ENCODE measurements at places on chromosomes 3 and 15.

DNA sequence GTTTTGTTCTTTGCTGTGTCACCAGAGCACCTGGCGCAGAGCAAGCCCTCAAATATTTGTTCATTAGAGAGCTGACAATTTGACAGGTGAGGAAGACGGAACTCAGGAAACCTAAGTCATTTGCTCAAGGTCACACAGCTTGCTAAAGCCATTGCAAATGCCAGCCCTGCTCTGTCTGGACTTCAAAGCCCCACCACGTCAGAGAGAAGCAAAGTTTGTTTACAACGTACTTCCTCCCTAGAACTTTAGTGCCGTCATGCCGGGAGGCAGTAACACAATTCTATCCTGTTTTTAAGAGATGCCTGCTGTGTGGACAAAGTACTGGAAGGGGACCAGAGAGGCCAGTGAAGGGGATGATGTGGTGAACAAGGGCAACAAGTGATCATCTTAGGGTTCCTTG lies 216.6 kb upstream of the PRICKLE2 start:
- DNase-seq: no peak

GRCh38 chr15:41417418-41418195 lies 712 bp downstream of the RTF1 start:
- DNase-seq: no peak

DNA sequence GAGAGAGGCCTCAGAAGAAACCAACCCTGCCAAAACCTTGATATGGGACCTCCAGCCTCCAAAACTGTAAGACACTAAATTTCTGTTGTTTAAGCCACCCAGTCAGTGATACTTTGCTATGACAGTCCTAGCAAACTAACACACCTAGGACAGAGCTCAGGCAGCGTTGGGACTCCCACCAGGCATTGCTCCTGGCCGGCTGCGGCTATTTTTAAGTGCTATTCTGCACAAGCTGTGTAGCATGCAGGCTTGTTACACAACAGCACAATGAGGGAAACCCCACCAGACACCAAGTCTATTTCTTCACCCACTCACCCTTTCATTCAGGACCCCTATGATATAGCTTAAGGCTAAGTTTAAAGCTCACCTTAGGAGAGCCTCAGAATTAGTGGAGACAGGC lies 47.0 kb upstream of the GNB5 start:
- no peak for DNase-seq

GRCh38 chr3:52200981-52201679 lies 3.2 kb downstream of the ALAS1 start:
- DNase-seq: no peak

GRCh38 chr15:22880068-22880980 lies 41.9 kb downstream of the NIPA2 start:
- DNase-seq: no peak

- no peak for DNase-seq
Measured at GRCh38 chr3:1172644-1173043, 79.8 kb downstream of the CNTN6 start.

DNA sequence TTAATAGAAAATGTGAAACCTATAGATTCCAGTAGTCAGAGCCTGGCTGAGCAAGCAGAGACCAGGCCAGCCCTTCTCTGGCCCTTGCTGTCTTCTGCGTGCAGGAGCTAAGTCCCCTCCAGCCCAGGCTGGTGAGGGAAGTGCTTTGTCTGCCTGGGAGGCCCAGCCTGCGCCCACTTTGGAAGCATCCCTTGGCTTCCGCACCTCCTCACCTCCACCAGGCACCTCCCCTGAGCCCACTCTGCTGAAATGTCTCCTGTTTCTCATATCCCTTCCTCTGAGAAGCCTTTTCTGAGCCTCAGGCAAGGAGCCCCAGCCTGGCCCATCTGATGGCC lies 45.3 kb downstream of the ALDH1L1 start:
- no peak for DNase-seq

DNA sequence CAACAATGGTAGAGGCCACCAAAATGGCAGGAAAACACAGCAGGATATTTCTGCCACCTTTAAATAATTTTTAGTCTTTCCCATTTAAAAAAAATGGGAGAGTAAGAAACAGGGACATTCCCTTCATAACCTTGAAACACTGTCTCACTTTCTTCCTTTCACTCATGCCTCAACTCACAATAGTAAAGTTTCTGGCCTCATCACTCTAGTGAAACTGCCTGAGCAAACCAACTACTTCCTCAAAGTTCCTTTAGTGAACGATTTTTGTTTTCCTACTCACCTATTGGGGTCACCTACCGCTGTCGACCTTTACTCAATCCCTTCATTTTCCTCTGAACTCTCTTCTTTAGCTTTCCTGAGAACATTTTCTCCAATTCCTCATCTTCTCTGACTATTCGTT lies 33.0 kb downstream of the SHC4 start:
- no peak for DNase-seq
